Esophagus squamous epithelium (tissue), 5 donors: ENCODE measurements at places on chromosomes 1 and 21.

DNA sequence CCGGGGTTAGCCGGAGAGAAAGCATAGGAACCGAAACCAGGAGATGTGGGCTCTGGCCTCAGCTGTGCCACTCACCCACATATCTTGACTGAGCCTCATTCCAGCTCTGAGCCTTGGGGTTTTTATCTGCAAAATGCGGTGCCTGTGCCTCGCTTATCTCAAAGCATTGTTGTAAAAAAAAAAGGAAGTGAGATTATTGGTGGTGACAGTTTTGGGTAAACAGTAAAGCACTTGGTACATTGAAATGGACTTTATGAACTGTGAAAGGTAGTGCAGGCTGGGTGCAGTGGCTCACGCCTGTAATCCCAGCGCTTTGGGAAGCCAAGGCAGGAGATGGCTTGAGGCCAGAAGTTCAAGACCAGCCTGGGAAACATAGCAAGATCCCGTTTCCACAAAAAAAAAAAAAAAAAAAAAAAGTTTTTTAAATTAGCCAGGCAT lies 3.8 kb downstream of the PTAFR start:
- H3K4me1 ChIP-seq, result peaks cover 27% of the 10 kb centered on the region
- H3K4me3 ChIP-seq, result no peak overlapping the region
- DNase-seq, result no peak
- no peaks in the 10 kb centered on the region for H3K36me3 ChIP-seq

- no peak overlapping the region for H3K4me3 ChIP-seq
- H3K4me1 ChIP-seq, result no peaks in the 10 kb centered on the region
- H3K36me3 ChIP-seq, result no peaks in the 10 kb centered on the region
- H3K27me3 ChIP-seq, result no peaks in the 10 kb centered on the region
Measured at GRCh38 chr1:106937104-106937503, 119.4 kb upstream of the PRMT6 start.

DNA sequence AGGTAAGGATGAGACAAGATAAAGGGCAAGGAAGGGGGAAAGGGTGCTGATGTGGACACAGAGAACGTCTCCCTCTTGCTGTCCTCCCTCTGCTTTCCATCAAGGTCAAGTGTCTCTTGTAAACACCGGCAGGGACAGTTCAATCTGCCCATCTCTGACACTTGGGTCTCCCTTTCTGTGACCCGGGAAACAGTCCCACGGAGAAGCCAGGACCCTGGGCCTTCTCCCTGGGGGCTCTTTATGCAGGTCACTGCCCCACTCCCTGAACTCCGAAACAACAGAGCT lies 254.3 kb downstream of the LTN1 start:
- no peak overlapping the region for H3K27ac ChIP-seq
- H3K36me3 ChIP-seq, result no peaks in the 10 kb centered on the region
- peaks cover 7% of the 10 kb centered on the region for H3K4me1 ChIP-seq
- H3K27me3 ChIP-seq, result no peaks in the 10 kb centered on the region
- no peak overlapping the region for H3K4me3 ChIP-seq
- no peak for DNase-seq

DNA sequence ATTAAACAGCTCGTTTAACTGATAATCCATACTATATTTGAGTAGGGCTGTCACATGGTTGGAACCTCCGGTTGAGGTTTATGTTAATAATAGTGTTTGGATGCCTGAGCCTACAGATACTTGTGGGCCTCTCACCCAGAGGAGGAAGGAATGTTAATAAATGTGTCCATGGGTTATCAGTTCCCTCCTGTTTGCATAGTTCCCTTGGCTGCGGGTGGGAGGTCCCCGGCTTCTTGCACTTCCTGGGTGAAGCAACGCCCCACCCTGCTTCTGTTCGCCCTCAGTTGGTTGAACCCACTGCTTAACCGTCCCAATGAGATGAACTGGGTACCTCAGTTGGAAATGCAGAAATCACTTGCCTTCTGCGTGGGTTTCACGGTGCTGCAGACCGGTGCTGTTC lies 23.6 kb upstream of the GBP1 start:
- H3K4me1 ChIP-seq, result no peaks in the 10 kb centered on the region
- DNase-seq, result no peak
- no peaks in the 10 kb centered on the region for H3K36me3 ChIP-seq
- no peak overlapping the region for H3K4me3 ChIP-seq
- no peak overlapping the region for H3K27ac ChIP-seq
